Amniotic stem cell (primary cell): ENCODE measurements at places on chromosomes 2 and 18.

DNA sequence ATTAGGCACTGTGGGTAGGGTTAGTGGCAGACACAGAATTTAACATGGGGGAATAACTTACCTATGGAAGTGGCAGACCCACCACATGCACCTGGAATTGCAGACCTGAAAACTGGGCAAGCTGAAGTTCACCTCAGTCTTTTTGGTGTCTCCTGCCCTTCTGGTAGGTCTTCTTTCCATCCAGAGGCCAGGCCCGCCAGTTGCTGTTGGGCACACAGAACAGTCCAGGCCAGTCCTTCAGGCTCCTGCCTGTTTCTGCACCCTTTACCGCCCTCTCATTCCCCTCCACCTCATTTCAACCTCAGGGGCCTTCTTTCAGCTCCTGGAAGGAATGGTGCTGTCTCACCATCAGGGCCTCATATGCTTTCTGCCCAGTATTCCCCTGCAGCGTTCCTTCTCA, 358.9 kb upstream of the ETAA1 start:
- no peak for DNase-seq

GRCh38 chr2:142585785-142586184, 291.7 kb upstream of the KYNU start:
- no peak for DNase-seq

- DNase-seq: no peak
These were observed 267.7 kb upstream of the SPRED2 start for GRCh38 chr2:65700004-65700651.

GRCh38 chr18:43303376-43303775, 26.1 kb upstream of the SYT4 start:
- no peak for DNase-seq

GRCh38 chr2:143262389-143262788, 133.2 kb downstream of the ARHGAP15 start:
- no peak for DNase-seq

DNA sequence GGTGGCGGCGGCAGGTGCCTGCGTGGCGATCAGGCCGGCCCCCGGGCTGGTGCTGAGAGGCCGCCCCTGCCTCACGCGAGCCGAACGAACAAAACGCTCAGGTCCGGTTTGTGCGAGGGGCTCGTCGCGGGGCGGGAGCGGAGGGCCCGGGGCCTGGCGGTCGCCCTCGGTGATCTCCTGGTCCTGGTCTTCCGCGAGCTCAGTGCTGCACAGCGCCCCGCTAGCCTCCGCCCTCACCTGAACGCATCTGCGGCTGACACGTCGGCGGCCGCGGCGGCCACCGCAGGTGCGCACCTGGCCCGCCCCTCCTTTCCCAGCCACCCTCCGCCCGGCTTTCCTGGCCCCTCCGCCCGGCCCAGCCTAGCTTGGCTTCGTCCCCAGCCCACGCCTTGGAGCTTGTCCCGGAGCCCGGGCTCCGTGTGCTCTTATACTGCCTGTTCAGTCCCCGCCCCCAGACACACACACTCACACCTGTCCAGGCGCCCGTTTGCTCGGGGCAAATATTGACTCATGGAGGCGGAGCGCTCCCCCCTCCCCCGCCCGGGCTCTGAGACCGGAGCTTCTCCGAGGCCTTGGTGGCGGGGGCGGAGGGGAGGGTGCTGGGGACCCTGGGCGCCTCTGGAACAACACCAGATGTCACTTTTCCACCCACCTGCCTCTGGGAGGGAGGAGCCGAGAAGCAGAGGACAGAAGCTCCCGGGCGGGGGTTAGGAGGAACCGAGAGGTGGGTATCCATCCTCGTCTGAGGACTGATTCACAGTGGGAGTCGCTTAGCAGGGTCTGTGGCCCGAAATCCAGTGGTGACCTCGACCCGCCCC, 8.6 kb upstream of the CRYBA2 start:
- DNase-seq: no peak

DNA sequence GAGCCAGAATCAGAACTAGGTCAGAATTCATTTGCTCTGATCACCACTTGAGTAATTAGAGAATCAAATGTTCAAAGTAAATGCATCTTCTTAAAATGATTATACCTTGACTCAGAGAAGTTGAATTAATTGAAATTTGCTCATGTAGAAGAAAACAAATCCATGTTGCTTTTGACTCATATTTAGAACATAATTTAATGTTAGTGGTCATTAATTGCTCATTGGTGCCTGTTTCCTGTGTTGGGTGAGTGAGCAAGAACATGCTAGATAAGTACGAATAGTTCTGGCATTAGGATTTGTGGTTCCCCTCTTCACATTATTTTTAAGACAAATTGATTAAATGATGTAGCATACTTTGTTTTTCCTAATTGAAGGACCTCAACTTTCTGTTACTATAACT, 19.0 kb downstream of the ACVR2A start:
- DNase-seq: no peak

DNA sequence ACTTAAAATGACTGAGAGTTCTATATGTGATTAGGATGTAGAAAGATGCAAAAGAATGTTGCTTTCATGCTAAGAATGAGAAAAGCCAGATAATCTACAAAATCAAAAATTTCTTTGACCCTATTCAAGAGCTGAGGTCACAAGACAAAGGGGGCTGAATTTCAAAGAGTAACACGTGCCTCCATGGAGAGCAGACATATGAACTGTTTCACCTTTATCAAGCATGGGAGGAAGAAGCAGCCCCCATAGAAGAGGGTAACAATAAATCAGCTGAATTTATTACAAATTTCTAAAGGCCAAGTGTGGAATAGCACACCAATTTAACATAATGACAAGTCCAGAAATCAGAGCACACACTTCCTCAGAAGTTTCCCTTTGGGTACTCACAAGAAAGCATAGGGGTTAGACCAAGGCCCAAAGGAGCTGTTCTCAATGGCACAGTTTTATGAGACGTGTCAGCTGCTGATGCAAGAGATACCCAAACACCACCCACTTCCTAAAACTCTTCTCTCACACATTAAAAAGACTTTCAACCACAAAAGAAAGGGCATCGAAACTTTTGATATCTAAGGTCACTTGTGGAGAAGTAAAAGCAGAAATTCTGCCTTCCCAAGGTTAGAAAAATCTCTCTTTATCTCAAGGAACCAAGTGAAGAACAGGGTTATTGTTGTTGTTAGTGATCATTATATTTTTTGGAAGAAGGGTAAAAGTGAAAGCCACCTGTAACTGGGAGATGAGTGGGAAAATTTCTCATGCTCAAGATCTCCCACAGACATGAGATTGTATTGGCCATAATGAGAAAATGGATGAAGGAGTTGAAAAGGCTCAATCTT, 950.1 kb downstream of the TRIB2 start:
- DNase-seq: no peak

DNA sequence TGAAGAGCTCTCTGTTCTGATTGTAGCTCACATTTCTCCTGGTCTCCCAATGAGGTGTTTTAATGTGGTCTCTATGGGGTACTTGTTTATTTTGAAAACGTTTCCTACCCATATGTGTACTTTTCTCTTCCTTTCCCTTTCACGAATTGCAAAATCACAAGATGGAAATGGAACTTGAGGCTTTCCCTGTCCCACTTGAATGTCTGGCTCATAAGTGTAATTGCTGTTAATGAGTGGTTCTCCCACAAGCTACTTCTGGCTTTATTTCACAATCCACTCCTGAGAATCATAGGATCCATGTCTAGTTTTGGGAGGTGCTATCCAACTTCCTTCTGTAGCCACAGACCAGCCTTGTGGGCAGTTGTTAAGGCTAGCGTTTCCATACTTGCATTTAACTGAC, 81.1 kb upstream of the CAVIN2 start:
- no peak for DNase-seq

DNA sequence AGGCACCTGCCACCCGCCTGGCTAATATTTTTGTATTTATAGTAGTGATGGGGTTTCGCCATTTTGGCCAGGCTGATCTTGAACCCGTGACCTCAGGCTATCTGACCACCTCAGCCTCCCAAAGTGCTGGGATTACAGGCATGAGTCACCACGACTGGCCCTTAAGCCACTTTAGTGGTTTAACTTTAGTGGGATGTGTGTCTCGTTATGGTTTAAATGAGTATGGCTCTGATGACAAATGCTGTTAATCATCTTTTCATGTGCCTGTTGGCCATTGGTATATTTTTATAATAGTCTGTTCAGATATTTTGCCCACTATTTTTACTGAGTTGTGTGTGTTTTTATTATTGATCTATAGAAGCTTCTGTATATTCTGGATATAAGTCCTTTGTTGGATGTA, 205.9 kb downstream of the MYO1B start:
- DNase-seq: no peak

- no peak for DNase-seq
These were observed 100.1 kb downstream of the SLC25A12 start for GRCh38 chr2:171793691-171794678.

DNA sequence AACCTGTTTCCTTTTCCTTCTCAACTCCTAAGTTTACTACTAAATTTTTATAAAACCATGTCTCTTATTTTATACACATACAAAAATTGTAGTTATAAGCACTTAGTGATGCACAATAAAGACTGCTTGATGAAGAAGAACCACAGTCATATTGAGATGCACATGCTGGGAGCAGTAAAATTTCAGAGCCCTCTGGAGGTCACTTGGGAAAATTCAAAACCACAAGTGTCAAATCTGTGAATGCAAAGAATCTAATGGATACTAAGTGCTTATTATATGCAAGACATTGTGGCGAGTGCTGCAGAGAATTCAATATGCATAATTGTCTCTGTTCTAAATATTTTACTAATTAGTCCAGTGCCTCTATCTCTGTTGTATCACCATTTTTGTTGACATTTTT, 180.5 kb downstream of the VWC2L start:
- no peak for DNase-seq

DNA sequence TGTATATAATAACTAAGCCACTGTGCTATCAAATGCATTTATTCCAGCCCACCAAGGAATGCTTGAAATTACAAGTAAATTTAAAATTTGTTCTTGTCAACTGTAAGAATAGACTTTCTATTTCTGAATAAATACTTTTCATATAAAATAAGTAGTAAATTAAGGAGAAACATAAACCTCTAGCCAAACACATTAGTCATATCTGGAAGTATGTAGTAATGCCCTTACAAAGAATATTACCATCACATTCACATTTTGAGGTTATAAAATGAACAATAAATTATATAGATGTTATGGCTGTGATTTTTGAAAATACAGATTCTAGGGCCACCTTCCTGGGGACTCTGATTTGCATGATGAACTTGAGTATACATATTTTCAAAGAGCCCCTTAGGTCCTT, 54.7 kb downstream of the SERPINB7 start:
- DNase-seq: no peak

DNA sequence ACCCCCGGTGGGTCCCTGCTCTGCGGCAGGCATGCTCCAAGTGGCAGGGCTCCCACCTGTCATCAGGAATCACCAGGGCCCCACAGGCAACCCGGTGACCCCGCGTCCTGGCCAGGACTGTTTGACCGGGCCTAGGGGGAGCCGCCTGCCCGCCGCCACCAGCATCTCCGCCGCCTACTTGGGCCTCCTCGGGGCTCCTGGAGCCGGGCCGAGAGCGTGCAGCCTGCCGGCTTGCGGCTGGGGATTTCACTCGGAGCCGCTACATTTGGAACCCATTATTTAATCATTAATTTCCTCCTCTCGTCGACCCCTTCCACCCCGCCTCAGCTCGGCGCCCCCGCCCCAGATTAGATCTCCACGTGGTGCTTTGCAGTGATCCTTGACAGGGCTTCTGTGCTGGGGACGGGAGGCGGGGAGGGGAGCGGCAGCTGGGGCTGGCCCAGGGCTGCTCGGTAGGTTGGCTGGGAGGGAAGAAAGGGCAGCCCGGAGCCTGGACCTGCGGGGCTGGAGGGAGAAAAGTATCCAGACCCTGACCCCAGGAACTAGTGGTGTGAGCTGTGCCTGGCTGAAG, 295.4 kb downstream of the CYP26B1 start:
- no peak for DNase-seq

GRCh38 chr2:231684314-231685223, 23.8 kb upstream of the PTMA start:
- no peak for DNase-seq

DNA sequence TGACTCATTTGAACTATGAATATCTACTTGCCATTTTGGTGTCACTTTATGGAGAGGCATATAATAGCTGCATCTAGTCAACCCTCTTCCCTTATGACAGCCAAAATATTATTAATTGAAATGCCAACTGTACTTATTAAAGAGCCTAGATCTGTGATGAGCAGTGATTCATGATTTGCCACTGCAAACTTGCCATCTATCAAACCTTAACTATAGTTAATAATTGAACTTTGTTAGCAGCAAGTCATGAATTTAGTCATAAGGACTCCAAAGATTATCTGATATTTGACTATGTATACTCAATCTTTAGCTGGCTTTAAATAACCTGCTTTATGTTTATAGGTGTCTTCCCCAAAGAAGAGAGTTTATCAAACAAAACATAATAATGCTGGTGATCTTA, 116.4 kb upstream of the VWC2L start:
- DNase-seq: no peak

- no peak for DNase-seq
These were observed 258.5 kb downstream of the PTGR3 start for GRCh38 chr18:74950479-74950878.

GRCh38 chr2:47404356-47404755, 1.4 kb downstream of the MSH2 start:
- no peak for DNase-seq

GRCh38 chr2:201419057-201419635, 32.1 kb downstream of the TRAK2 start:
- DNase-seq: no peak

DNA sequence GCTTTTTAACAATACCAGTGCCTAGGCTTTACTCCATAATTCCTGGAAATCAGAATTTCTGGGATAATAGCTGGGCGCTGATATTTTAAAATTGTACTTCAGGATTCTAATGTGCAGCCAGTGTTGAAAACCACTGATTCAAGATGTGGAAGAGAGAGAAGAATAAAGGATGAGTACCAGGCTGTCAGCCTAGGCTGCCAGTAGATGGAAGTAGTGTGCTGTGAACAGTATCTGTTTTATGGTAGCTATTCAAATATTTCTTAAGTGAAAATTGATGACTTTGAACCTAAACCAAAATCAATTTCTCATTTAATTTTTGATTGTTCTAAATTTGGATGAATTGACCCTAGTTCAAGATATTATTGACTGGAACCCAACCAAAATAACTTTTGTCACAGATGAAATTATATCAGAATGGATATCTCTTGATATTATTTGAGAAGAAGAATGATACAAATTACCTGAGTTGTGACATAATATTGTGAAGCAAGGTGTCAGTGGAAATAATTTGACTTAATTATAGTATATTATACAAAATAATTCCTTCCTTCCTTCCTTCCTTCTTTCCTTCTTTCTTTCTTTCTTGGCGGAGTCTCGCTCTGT, 88.0 kb downstream of the COMMD1 start:
- peak; percentile 18 for DNase-seq
